ENCODE measurements at places on chromosomes 6 and 20.

GRCh38 chr6:154649721-154650120, 83.5 kb upstream of the SCAF8 start:
- DNase-seq = no peak

DNA sequence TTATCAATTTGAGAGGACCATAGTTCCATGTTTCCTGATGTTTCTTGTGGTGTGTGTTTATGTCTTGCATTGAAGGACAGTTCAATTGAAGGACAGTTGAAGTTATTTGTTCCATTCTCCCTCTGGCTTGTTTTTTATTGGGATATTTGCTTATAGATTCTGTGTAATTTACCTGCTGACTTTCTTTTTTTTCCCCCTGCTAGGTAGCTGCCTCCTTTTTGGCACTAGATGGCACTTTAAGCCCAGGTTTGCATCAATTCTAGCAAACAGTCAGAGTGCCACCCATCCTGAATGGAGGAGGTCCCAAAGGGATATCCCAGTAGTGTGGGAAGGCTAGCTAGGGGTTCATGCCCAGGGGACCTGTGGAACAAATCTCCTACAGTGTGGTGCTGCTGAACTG, 78.1 kb downstream of the CFAP61 start:
- DNase-seq = no peak

- DNase-seq = no peak
These were observed 61.9 kb downstream of the CNKSR3 start for GRCh38 chr6:154448448-154449096.

GRCh38 chr20:14561741-14562221, 224.4 kb upstream of the FLRT3 start:
- DNase-seq = no peak

DNA sequence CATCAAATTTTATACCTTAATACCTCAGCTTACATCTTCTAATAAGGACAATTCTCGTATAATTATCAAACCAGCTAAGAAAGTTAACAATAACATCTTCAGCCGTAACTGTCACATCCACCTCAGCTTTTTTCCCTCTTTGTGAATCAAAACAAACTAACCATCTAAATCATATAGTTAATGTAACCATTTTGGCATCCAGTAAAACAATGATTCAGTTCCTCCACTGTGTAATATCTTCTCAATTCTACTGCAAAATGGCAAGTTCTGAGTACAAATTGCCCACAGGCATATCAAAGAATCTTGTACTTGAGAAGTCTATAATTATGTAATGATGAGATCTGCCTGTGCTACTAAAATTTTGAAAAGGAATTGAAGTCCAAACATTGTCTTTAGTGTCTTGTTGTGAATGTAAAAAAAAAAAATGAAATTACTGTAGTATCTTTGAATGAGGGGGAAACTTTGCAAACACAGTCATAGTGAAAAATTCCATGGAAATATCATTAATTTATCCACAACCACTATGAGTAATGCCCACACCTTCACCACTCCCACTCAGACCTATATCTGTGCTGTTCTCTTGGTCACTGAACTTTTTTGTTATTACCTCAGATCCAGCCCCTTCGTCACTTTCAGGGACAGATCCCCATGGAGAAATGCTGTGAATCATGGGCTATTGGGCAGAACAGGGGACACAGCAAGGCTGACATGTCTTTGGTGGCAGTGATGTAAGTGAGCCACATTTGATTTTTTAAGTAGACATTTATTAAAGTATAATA, 178.6 kb upstream of the RAB32 start:
- DNase-seq = no peak

- DNase-seq = no peak
These were observed 1060.3 kb upstream of the CITED2 start for GRCh38 chr6:140434761-140435160.

DNA sequence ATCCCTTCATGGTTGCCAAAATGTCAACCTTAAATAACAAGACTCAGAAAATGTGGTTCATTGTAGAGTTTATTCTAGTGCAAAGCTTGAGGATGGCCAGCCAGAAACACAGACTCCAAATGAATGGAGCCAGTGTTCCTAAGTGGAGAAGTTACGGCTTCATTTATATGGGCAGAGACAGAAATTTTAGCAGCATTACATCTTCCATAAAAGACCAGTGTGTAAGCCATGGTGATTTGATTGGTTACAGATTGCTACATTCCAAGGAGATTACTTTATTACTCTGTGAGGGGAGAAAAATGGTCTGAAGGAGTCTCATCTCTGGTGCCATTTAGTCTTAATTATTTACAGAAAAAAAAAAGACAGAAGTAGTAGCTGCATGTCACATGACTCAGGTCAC, 97.8 kb downstream of the OTOR start:
- no peak for DNase-seq

- no peak for DNase-seq
These were observed 727.3 kb downstream of the MAFB start for GRCh38 chr20:39961637-39962244.

GRCh38 chr20:8401556-8401955, 269.5 kb downstream of the PLCB1 start:
- DNase-seq = no peak

DNA sequence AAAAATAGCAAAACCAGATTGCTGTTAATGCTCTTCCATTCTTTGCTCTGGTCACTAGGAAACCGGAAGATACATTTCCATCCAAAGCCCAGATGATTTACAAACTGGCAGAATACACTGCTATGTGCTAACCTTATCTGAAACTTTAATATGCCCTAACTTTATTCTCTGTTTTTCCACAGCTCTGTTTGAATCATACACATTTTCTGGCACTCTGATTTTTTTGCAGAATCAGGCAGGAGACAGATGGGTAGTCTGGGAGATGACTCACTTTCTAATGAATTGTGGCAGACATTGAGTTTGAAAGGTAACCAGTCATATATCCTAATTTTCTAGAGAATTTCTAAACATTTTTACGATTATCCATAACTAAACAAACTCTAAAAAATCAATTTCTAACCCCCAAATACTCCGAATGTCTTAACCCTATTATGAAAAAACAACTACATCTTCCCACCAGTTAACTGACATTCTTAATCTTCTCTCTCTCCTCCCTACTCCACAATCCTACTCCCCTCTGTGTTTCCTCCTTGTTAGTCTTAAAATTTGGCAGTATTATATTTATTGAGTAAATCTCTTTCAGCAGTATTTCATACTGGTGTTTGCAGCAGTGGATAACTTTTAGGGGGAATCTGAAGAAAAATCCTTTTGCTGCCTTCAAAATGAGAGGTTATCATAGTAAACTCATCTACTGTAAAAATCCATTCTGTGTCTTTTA, 63.5 kb downstream of the MAN1A1 start:
- no peak for DNase-seq

- DNase-seq = no peak
These were observed 238.7 kb downstream of the BMP7 start for GRCh38 chr20:57027777-57028176.

DNA sequence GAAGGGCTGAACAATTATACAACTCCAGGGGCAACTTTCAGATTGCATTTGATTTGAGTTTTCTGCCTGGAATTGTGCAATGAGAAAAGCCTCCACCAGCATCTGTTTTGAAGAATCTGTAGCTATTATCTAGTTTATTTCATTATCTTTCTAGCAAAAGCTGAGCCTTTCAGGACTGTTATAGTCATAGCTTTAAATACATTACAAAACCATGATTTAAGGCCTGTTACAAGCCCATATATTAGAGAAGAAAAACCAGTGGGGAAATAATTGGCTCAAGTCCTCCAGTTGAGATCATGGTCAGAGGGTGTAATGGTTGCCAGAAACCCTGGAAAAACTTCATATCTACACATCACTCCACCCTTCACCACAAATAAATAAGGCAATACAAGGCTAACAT, 676.2 kb downstream of the HDGFL1 start:
- DNase-seq = no peak

GRCh38 chr6:111122458-111123286, 35.4 kb downstream of the SLC16A10 start:
- DNase-seq = no peak

GRCh38 chr6:16999491-17000436, 102.1 kb upstream of the STMND1 start:
- DNase-seq = no peak

GRCh38 chr6:70669133-70669532, 1.4 kb downstream of the SMAP1 start:
- no peak for DNase-seq

- no peak for DNase-seq
These were observed 198.5 kb downstream of the PREX1 start for GRCh38 chr20:48629069-48629959.

- DNase-seq = no peak
These were observed 114.6 kb downstream of the LCA5 start for GRCh38 chr6:79422666-79423065.

DNA sequence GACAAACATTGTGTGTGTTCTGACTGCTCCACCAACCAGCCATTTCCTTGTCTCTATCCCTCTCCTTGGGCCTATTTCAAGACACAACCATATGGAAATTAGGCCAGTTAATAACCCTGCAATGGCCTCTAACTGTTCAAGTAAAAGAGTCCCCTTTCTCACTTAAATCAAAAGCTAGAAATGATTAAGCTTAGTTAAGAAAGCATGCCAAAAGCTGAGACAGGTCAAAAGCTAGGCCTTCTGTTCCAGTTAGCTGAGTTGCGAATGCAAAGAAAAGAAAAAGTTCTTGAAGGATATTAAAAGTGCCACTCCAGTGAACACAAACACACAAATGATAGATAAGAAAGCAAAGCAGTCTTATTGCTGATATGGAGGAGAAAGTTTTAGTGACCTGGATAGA, 22.5 kb downstream of the SERINC1 start:
- no peak for DNase-seq

GRCh38 chr20:10131732-10132345, 86.8 kb upstream of the SNAP25 start:
- no peak for DNase-seq

DNA sequence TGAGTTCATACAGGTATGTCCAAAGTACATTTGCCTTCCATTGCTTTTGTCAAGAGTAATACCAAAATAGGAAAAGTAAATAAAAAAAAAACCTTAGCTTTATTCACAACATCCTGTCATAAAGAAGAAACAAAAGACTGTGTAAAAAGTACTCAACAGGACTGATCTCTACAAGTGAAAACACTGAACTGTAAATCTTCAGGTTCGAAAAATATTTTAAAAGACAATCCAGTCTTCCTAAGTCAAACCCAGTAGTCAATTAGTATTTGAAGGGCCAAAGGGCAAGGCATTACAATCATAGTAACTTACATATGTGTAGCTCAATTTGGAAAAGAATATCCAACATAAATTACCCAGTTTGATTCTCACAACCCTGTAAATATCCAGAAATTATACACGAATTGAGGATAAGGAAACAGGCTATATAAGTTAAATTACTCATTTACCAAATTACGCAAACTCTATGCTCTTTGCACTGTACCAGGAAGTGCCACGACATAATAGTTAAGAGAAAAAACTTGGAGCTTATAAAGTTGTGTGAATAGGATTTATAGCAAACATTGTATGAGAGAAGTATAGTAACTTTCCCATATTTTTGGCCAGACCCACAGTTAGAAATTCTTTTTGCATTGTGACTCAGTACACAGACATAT, 21.2 kb downstream of the PTPRK start:
- DNase-seq = no peak

GRCh38 chr6:18350712-18351111, 36.4 kb upstream of the RNF144B start:
- no peak for DNase-seq

GRCh38 chr6:138036111-138036510, 71.1 kb downstream of the PERP start:
- no peak for DNase-seq

GRCh38 chr6:132974122-132974521, 159.8 kb downstream of the RPS12 start:
- no peak for DNase-seq

- DNase-seq = no peak
These were observed 437 bp upstream of the CDKAL1 start for GRCh38 chr6:20533746-20534294.

- DNase-seq = no peak
These were observed 258.1 kb downstream of the UTRN start for GRCh38 chr6:144543006-144543871.

GRCh38 chr20:50519036-50519762, 9.0 kb downstream of the PTPN1 start:
- no peak for DNase-seq

DNA sequence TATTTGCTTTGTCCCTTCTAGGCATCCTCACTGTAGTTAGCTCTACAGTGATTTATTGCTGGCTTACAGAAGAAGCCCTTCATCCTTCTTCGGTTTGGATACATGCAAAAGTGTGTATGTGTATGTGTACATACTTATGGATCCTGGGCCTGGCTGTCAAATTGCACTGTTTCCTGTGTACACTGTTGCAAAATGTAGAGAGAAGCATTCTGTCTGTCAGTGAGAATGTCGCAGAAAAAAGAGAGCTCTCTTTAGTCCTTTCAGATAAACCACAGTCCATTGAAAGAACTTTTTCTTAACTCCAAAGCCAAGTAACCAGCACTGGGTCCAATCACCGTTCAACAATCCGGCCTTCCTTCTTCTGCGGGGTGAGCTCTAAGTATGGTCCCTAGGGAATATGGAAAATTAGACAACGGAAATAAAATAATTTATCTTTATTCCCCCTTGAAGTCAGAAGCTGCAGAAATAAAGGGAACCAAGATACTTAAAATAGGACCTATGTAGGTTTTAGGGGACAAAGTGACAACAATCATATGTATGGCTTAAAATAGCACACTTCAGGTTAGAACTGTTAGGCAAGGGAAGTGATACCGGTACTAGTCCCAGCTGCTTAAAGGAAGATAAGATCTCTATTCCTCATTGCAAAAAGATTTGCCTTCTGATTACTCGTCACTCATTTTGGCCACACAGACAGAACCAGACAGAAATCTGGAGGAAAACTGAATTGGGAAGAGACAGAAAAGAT, 107.0 kb downstream of the CD83 start:
- no peak for DNase-seq

DNA sequence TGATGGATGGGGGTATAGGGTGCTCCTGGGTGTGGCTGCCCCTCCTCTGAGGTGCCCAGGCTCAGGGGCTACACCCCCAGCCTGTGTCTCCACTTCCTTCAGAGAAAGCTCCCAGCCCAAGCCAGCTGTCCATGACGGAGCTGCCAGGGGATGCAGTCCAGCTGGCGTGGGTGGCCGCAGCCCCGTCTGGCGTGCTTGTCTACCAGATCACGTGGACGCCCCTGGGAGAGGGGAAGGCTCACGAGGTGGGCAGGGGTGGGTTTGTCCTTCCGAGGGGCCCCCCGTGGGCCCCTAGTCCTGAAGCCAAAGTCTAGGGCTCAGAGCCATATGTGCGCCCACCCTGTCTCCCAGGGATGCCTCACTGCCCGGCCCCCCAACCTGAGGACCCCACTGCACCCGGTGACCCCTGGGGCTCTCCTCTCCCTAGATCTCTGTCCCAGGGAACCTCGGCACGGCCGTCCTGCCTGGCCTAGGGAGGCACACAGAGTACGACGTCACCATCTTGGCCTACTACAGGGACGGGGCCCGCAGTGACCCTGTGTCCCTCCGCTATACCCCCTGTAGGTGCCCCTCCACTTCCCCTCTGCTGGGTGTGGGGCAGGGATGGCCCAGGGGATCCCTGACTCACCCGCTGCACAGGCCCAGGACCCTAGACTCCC, 19.8 kb downstream of the COL20A1 start:
- DNase-seq = no peak

GRCh38 chr6:27608916-27609883, 136.3 kb upstream of the ZNF184 start:
- DNase-seq = no peak

GRCh38 chr6:109023356-109023925, 71.2 kb downstream of the SESN1 start:
- no peak for DNase-seq
